ENCODE measurements at places on chromosomes 16 and 17.
A peak's percentile ranks its signal among the peaks of the same experiment; 100 is the strongest.

DNA sequence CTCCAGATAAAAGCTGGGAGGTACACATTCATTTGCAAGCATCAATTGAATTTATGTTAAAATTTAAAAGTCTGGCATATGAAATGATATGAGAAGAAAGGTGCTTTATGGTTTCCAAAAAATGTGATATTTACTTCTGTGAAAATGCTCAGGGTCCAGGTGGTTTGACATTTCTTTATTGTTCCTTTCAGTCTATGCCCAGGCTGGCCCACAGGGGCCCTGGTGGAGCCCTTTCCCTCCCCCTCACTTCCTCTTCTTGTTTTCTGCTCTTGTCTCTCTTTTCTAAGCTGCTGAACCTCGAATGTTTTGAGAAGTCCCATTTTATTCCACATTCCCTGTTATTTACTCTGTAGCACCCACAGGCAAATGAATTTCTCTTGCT, 127.8 kb downstream of the HS3ST3B1 start:
- no peak for DNase-seq

- DNase-seq: no peak
Measured at GRCh38 chr17:6683081-6683684, 30.0 kb downstream of the SLC13A5 start.

DNA sequence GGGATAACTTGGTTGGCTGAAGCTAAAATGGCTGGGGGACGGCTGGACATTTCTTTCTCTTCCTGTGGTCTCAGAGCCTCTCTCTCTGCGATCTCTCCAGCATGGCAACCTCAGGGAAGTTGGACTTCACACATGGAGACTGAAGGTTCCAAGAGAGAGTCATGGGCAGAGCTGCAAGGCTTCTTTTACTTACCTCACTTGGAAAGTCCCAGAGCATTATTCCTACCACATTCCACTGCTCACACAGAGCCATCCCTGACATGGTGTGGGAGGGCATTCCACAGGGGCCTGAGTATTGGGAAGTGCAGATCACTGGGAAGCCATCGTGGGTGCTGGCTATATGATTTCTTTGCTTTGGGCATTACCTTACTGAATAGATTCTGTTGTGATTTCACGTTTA, 9.8 kb upstream of the SLC6A2 start:
- DNase-seq: no peak

- DNase-seq: no peak
Measured at GRCh38 chr17:21680366-21680765, 12.0 kb upstream of the KCNJ18 start.

DNA sequence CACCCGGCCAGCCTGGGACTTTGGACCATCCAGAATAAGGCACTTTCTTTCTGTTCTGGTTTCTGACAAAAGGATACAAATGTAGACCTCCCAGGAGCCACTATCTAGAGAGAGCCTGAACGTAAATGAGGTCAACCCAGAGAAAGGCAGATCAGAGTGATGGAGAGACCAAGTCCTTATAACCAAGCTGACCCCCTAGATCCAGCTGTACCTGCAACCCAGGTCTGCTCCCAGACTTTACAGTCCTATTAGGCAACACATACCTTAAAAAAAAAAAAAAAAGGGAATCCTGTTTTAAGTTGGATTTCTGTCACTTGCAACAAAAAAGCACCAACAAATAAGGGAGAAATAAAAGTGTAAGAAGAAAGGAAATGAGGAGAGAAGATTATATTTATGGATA, 23.2 kb downstream of the CPPED1 start:
- DNase-seq: no peak

- DNase-seq: no peak
Measured at GRCh38 chr17:64984851-64985521, 65.7 kb upstream of the LRRC37A3 start.

DNA sequence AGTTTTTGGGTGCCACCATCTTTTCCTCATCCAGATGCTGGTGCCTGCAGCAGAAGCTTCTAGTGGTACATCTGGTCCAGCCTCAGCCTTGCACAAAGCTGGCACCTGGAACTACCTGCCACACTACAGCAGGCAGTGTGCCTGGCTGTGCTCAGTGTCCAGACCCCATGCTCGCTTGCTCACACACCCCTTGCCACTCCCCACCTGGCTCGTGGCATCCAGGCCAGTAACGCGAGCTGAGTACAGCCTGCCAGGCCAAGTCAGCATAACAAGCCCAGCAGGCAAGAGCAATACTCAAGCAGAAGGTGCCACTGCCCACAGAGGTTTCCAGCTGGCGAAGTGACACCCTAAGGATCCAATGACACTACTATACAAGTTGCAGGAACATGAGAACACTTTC, 29.7 kb upstream of the KIF2B start:
- DNase-seq: no peak

- no peak for DNase-seq
Measured at GRCh38 chr16:86462334-86463084, 47.8 kb upstream of the FOXF1 start.

DNA sequence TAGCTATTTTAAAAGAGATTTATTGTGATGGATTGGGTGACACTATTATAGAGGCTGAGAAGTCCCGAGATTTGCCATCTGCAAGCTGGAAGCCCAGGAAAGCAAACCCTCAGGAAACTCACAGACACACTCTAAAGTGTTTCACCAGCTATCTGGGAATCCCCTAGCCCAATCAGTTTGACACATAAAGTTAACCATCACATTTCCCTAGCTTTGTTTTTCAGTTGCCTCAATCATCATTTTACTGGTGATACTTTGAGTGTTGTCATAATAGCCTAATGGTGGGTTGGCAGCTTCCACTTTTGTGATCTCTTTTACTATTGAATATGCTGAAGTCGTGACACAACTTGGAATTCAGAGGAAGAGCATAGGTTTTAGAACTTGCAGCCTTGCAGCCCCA, 1.8 kb downstream of the SGF29 start:
- DNase-seq: no peak

GRCh38 chr16:54174201-54174600, 112.4 kb downstream of the IRX3 start:
- DNase-seq: no peak

DNA sequence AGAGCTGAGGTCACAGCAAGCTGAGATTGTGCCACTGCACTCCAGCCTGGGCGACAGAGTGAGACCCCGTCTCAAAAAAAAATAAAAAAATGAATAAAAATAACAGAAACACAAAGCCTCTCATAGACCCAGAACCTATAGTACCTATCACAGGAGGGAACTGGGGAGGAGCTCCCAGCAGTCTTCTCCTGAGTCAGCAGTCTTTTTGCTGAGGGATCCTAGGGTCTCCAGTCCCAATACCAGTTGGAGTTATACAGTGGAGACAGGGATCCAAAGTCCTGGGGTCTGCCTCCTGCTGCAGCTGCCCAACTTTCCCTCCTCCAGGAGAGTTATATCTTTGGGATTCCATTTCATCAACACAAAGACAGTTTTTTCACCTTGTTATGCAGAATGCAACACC, 3.7 kb upstream of the TMUB2 start:
- DNase-seq: no peak

DNA sequence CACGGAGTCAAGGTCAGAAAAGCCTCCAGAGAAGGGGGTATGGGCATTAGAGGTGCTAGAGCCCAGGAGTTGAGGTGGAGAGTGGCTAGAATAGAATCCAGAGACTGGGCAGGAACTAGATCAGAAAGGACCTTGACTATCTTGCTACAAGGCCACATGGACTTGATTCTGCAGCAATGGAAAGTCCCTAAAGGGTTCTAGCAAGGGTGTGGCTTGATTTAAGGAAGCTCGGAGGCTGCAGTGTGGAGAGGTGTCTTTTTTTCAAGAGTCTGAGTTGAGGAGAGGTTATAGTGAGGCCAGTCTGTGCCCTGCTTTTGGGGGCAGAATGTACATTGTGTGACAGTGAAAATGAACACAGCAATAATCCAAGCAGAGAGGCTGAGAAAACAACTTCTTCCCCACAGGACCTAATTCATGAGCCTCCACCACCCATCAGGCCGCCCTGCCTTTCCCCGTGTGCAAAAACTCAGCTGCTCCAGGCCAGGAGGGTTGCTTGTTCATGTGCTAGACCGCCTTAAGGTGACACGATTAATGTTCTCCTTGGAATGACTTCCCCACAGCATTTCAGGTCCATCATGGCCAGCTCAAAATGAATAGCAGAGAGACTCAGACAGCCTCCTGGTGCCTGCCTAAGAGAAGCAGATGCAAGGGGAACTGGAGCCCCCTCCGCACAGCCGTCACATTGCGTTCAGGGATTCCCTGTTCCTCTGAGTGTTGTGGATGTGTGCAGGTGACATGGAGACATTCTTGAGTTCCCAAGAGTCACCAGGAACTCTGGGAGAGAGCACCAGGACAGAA, 8.7 kb upstream of the BEAN1 start:
- no peak for DNase-seq

- no peak for DNase-seq
Measured at GRCh38 chr16:4414187-4414917, 2.0 kb downstream of the CORO7 start.

- no peak for DNase-seq
Measured at GRCh38 chr17:45961206-45961605, 37.8 kb upstream of the STH start.

DNA sequence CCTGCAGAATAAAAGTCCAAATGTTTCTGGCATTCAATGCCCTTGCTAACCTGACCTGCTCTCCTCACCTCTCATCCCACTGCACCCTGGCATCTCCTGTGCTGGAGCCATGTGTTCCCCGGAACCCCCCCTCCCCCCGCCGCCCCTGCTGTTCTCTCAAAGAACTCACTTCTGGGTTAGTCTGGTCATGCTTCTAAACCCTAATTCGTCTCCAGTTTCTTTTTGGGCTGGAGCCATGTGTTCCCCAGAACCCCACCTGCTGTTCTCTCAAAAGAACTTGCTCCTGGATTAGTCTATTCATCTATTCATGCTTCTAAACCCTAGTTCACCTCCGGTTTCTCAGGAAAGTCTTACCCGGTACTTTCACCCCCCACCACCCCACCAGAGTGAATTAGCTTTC, 808 bp upstream of the ALOX15 start:
- no peak for DNase-seq

GRCh38 chr16:56421313-56421712, 4.0 kb downstream of the AMFR start:
- no peak for DNase-seq

GRCh38 chr17:38508954-38509771, 80.9 kb downstream of the ARHGAP23 start:
- peak; percentile 80 for DNase-seq

- DNase-seq: no peak
Measured at GRCh38 chr16:6484935-6485334, 847.7 kb upstream of the RBFOX1 start.

GRCh38 chr17:10600571-10600970, 51.1 kb upstream of the MYH2 start:
- no peak for DNase-seq

- DNase-seq: no peak
Measured at GRCh38 chr16:28087675-28088300, 24.3 kb upstream of the GSG1L start.

DNA sequence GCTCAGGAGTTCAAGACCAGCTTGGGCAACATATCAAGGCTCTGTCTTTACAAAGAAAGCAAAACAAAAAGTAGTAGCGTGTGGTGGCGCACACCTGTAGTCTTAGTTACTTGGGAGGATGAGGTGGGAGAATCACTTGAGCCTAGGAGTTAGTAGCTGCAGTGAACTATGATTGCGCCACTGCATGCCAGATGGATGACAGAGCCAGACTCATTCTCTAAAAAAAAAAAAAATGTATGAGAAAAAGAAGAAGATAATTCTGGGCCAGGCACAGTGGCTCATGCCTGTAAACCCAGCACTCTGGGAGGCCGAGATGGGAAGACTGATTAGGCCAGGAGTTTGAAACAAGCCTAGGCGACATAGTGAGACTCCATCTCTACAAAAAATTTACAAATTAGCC, 28.5 kb downstream of the STAT5B start:
- DNase-seq: no peak

GRCh38 chr17:67656494-67657203, 61.1 kb upstream of the NOL11 start:
- DNase-seq: no peak

DNA sequence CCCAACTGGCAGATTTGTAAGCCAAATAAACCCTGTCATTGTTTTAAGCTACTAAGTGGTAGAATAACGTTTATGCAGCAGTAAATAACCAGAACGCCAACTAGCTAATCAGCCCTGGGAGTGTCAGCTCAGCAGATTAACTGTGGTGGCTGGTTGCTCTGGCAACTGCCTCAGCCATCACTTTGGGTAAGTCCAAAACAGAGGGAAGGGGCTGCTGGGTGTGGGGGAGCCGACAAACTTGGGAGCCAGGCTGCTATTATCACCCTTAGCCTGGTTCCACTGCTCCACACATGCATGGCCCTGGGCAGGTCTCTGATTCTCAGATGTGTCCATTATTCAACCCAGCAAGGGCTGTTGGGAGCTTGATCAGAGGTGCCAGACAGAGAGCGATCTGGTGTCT, 22.2 kb upstream of the RHOT1 start:
- DNase-seq: no peak

GRCh38 chr16:27406511-27407128, 4.6 kb downstream of the IL21R start:
- DNase-seq: no peak

DNA sequence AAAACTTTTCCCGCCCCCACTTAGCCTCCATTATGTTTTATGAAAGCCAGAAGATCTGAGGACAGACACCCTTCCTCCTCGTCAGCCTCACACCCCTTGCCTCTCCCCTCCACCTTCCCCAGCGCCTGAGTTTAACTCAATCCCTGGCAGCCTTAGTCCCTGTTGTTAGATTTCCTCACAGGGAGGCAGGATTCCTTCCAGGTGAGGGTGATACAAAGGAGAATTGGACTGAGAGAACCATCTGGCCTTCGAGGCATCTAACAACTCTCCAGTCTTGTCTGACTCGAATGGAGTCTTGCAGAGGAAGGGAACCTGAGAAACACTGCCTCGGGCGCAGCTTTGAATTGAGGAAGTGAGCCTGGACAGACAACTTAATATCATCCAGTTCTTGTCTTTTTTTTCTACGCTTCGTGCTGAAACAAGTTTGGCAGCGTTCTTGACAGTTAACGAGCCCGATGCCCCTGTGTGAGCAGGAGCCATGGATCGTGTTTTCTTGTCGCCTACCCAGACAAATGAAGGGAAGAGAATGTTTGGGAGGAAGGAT, 1.3 kb upstream of the ZNF768 start:
- DNase-seq: peak; percentile 57

DNA sequence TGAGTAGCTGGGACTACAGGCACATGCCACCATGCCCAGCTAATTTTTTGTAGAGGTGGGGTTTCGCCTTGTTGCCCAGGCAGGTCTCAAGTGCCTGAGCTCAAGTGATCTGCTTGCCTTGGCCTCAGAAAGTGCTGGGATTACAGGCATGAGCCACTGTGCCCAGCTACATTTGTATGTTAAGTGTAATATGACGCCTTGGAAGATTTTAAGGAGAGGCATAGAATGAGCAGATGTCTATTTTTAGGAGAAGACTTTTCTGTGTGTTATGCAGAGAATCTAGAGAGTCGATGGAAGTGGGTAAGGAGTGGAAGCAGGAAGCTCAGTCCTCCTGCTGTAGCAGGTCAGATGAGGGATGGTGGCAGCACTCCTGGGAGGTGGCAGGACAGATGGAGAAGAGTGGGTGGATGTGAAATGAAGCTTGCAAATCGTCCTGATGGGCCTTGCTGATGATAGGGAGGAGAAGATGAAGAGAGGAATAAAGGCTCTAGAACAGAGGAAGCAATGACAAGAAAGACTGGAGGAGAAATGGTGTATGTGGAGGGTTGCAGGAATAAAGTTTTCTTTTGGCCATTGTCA, 125.3 kb downstream of the SHISA6 start:
- DNase-seq: no peak
